ENCODE measurements at places on chromosomes 3 and 15.

DNA sequence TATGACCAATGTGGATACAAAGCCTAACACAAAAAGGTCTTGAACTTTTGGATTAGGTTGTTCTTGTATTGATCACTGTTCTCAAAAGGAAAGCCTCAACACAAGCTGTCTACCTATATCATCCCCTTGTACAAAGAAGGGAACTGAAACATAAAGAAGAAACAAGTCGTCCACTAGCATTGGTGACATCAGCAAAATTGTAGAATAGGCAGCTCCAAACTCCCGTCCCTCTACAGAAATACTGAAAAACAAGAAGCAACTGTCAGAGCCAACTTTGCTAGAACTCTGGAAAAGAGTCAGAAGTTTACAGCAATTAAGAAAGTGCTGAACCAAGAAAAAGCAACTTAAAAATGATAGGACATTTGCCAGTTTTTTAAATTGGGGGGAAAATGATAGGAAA, 7.5 kb upstream of the NR1I2 start:
- DNase-seq: no peak

DNA sequence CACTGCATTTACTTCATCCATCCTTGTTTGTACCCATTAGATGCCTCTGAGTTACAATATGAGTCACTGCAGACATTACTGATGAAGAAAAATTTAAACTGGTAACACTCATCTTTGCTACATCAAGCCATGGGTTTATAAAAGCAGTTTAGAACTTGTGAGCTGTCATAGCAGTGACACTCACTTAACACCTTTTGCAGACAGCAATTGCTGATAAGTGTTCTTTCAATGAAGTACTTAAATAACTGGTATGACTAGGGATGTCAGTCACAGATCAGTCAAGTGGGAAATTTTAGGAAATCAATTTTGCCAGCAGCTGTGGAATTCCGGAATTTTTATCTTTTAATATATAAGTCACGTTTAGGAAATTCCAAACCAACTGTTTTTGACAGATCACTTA, 643.0 kb downstream of the TBL1XR1 start:
- no peak for DNase-seq

GRCh38 chr3:183381179-183381578, 47.2 kb downstream of the MCF2L2 start:
- DNase-seq: no peak

GRCh38 chr3:35194666-35195065, 444.7 kb upstream of the ARPP21 start:
- no peak for DNase-seq

DNA sequence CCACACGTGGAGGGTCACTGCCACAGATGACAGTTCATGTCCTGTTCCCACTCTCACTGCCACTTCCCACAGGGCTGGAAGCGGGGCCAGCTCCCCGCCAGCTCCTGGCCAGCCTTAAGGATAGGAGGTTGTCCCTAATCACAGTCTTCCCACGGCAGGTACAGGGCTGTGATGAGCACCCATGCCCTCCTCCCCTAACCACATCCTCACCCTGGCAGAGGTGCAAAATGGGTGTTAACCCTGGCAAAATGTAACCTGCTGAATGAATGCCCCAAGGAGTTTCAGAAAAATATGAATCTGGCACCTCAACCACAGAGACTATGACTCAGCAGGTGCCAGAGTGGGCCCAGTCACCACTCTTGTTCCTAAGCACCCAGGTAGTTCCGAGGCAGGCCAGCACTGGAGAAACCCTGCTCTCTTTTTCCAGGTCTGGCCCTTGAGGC, 185.1 kb upstream of the TPM1 start:
- DNase-seq: no peak

DNA sequence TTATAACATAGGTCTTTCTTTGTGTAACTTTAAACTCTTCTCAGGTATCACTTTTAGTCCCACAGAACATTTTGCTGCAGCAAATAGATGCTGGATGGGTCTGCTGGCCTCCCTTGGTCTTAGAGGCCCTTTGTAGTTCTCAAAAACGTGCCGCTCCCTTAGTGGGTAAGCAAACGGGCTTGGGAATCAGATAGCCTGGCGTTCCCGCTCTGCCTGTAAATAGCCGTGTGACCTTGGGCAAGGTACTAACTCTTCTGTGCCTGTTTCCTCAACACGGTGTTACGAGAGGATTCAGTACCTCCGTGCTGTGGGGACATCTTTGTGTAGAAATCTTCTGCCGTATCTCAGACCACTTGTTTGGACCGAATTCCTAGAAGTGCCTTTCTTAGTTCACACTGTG, 64.4 kb downstream of the DNAJB8 start:
- DNase-seq: no peak

GRCh38 chr15:91853948-91854638, 585 bp downstream of the SLCO3A1 start:
- no peak for DNase-seq

- no peak for DNase-seq
These were observed 6.1 kb upstream of the HDAC11 start for GRCh38 chr3:13474021-13474420.

DNA sequence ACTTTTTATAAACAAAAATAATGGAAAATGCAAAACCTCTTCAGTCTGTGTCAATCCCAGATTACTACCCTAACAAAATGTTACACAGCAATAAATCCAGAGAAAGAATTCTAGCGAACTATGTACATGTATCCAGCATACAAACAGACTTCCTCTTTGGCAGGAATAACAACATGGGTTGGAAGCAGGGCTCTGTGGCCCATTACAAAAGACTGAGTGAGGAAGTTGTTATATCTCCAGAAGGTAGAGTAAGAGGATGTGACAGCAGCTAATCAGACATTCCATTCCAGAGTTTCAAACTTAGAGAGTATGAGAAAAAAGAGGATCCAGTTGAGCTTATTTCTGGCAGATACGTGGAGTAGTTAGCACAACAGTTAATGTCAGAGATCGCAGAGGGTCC, 294.0 kb upstream of the PLSCR5 start:
- no peak for DNase-seq

- DNase-seq: no peak
These were observed 236.5 kb downstream of the WDR72 start for GRCh38 chr15:53522991-53523390.

GRCh38 chr15:66017792-66018487, 148.6 kb downstream of the RAB11A start:
- DNase-seq: no peak

DNA sequence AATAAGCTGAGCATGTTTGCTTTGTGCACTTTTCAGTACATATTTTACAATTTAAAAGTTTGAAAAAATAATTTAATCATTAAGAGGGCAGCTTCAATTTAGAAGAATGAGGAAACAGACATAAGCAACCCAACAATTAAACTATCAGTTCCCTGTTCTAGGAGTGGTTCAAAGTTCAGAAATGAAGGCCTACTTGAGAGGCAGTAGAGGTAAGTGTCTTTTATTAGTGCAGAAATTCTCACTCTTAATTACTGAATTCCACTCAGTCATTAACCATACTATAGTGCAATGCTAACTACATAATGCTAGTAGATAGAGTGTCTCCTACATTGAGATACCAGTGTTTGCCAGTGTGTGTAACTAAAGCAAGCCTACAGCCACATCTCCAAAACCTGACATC, 73.1 kb downstream of the TNIK start:
- DNase-seq: no peak

DNA sequence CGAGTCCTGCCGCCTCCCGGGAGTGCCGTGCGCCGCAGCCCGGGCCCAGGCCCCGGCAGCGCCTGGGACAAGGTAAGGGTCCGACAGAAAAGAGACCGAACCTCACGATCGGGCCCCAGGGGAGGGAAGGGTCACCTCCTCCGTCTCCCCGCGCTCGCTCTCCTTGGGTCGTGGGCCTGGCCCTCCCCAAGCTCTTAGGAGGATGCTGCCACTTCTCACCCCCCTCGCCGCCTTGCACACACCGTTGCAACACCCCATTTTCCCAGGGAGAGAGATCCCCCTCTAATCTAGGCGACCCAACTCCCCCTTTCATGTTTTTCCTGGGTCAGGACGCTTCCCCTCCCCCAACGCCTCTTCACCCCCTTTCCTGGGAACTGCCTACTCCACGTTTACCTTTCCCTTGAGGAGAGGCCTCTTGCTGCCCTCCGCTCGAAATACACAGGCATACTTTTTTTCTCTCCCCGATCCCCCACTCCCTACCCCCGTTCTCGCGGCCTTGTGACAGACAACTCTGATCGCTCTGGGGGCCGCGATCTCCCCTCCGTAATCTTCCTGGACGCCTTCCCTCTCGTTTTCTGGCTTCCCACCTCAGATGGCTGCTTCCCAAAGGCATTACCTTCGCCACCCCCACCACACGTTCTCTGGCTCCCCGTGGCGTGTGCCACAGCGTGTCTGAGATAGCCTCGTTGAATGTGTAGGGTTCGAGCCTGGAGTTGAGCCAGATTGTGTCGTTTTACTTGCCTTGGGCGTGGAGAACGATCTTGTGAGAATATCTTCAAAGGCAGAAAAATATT, 688 bp downstream of the SETD5 start:
- peak; percentile 7 for DNase-seq

- no peak for DNase-seq
These were observed 1.1 kb upstream of the EIF2B5 start for GRCh38 chr3:184133840-184134745.

GRCh38 chr15:67917037-67917436, 77.2 kb upstream of the RNU6-1 start:
- no peak for DNase-seq

GRCh38 chr3:150547045-150547741, 606 bp downstream of the EIF2A start:
- no peak for DNase-seq

DNA sequence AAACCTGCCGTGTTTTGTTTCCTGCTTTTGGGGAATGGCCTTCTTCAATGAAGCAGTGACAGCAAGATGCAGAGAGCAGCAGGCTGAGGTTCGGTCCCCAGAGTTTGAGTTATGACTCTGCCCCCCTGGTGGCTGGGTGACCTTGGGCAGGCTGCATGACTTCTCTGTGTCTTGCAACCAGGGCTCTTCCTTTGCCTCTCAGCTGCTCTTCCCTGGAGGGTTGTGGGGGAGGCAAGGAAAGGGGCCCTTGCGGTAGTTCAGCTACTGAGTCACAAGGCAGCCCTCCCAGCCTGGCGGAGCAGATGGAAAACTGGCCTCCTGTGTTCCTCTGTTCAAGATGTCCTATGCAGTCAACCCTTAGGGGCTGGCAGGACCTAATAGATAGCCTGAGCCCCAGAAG, 17.1 kb downstream of the CTXND1 start:
- DNase-seq: no peak

- DNase-seq: no peak
These were observed 752.2 kb upstream of the CFAP20DC start for GRCh38 chr3:59802045-59802444.

DNA sequence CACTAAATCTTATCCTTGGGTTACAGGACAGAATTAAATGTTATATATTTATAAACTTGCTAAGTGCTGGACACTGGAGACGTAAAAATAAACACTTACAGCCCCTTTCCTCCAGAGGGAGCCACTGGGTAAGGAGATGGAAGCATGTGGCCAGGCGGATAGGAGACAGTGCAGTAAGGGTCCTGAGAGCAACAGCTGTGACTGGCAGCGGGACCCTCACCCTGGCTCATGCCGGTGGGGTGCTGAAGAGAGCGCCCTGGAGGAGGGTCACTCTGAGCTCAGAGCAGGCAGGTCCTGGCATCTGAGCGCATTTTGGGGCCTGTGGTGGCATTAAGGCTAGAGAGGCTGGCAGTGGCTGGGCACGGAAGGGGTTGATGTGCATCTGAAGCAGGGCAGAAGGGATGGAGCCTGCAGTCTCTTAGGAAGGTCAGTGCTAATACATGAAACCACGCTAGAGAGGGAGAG, 16.0 kb downstream of the SEC61A1 start:
- DNase-seq: no peak

DNA sequence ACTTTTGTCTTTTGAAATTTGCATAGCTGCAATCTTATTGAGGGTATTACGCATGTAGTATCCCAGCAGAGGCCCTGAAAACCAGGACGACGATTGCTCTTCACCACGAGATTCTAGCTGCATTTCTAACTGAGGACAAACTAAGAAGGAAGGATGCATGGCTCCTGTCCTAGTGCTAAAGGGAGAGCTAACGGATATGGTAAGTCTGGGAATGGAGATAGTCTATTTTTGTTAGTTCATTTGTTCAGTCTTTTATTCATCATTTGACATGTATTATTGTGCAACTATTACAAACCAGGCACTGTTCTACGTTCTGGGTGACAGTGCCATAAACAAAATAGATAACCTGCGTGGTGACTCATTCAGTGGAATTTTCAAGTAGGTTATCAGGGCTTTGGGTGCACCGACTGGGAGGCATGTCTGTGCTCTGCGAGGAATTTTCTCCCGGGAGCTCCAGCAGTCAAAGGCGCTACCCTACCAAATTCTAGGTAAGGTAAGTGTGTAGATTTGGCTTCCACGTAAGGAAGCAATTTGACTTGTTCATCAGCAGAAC, 51.9 kb upstream of the ETV5 start:
- no peak for DNase-seq

DNA sequence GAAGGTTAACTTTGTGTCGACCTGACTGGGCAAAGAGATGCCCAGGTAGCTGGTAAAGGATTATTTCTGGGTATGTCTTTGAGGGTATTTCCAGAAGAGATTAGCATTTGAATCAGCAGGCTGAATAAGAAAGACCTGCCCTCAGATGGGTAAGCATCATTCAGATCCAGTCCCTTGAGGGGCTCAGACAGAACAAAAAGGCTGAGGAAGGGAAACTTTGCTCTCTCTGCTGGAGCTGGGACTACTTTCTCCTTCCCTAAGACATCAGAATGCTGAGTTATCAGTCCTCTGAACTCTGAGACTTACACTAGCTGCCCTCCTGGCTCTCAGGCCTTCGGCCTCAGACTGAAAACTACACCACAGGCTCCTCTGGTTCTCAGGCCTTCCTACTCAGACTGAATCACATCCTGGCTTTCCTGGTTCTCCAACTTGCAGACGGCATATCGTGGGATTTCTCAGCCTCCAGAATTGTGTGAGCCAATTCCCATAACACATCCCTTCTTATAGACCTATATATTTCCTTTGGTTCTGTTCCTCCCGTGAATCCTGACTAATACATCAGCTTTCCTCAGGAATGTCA, 982.9 kb downstream of the TUSC7 start:
- no peak for DNase-seq

GRCh38 chr3:11405323-11405722, 133.1 kb downstream of the ATG7 start:
- no peak for DNase-seq

GRCh38 chr3:32843510-32844321, 25.9 kb downstream of the TRIM71 start:
- DNase-seq: no peak

DNA sequence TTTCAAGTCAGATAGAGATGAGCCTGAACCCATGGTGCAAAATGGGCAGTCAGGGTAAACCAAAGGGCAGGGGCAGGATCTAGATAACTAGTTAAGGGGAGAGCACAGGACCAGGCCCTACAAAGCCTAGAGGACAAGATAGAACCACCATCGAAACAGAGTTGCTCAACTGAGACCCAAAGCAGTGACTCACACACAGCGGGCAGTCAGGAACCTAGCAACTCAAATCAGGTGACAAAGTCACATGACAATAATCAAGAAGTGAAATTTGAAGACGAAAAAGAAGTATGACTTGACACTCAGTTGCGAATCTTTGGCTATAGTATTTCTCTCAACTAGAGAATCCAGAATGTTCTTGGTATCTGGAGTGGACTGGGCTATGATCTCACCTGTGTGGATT, 136.0 kb upstream of the PTPRG start:
- DNase-seq: no peak

All from stimulated activated CD8-positive, alpha-beta memory T cell treated with anti-CD3 and anti-CD28 coated beads, Interleukin-4, amount 100 ng/mL, for 1 hour (primary cell).